ENCODE measurements at places on chromosomes 16 and 17. TPM values are rescaled to one million over a fixed set of nuclear protein-coding genes. Genes with fewer than 3 reads are reported as not detected.

GRCh38 chr17:54085934-54086333 is 263.2 kb downstream of the KIF2B start:
- H3K4me3 ChIP-seq: no peak overlapping the region
- no peaks in the 10 kb centered on the region for H3K36me3 ChIP-seq
- H3K27ac ChIP-seq: no peak overlapping the region
- H3K4me1 ChIP-seq: no peaks in the 10 kb centered on the region

DNA sequence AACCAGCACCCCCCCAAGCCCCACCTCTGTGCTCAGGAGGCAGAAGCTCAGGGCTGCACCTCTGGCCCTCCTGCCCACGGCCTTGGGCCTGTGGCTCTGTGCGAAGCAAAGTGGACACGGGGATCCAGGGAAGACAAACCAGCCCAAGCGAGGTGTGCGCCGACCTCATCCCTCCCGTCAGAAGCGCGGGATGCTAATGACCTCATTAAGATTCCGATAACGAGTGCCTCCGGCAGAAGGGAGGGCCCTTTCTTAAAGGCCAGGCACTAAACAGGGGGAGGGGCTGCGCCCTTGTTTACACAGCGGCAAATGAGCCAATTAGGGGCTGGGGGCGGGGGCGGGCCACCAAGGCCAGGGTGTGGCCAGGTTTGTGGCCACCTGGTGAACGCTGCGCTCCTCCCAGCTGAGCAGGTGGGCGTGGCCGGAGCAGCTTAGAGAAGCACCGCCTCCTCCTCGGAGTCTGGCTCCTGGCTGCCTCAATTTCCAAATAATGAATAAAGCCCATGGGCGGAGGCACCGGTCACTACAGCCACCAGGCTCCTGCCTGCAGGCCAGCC is 3.2 kb downstream of the CBX4 start:
- H3K4me3 ChIP-seq: no peak overlapping the region
- no peak for DNase-seq
- H3K27me3 ChIP-seq: no peaks in the 10 kb centered on the region
- peaks cover 50% of the 10 kb centered on the region for H3K4me1 ChIP-seq

- no peak for DNase-seq
- H3K27me3 ChIP-seq: no peaks in the 10 kb centered on the region
- H3K36me3 ChIP-seq: peaks cover 7% of the 10 kb centered on the region
Observed at GRCh38 chr17:21140911-21141310, 14.1 kb downstream of the DHRS7B start.

GRCh38 chr17:19683117-19683516 is 33.3 kb downstream of the SLC47A2 start:
- no peaks in the 10 kb centered on the region for H3K27me3 ChIP-seq
- no peaks in the 10 kb centered on the region for H3K4me1 ChIP-seq
- no peak overlapping the region for H3K4me3 ChIP-seq
- DNase-seq: no peak

DNA sequence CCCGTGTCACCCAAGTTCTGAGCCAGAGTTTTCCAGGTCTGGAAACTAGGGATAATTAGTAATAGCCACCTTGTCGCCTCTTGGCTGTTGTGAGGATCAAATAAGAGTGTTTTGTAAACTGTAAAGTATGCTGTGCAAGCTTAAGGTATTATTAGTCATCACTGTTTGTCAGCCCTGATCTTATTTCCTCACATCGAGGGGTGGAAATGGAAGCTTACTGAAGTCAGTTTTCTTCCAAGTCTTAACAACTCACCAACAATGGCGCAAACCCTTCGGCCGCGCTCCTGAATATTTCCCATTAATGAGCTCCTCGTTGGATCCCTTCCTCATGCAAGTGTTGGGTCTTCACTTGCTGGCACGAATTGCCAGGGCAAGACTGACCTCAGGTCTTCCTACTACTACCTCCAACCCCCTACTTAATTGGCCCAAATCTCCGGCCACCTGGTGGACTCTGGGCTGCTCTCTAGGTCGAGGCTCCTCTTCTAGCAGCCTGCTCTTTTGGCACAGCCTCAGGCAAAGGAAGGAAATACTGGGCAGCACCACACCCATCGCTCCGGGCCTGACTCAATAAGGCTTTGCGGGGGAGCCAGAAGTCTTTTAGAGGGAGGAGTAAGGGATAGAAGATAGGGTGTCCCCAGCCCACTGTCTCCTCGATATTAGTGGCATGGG is 885 bp upstream of the SLC35B1 start:
- H3K27me3 ChIP-seq: no peaks in the 10 kb centered on the region
- peak overlapping the region; percentile 96 for H3K27ac ChIP-seq
- peaks cover 6% of the 10 kb centered on the region for H3K36me3 ChIP-seq
- peak overlapping the region; percentile 99 for H3K4me3 ChIP-seq

Gene ABCA8
- polyA plus RNA-seq: not detected

Gene DNAI2
- polyA plus RNA-seq: 0.28 TPM

Gene EMP2
- polyA plus RNA-seq: not detected

Measured in naive thymus-derived CD8-positive, alpha-beta T cell (primary cell).